Mucosa of gallbladder (tissue), 1 donor: ENCODE measurements at places on chromosomes 4 and X. TPM values are rescaled to one million over a fixed set of nuclear protein-coding genes. Genes with fewer than 3 reads are reported as not detected.

FAAH2 gene
- total RNA-seq, result 5.1 TPM

BMX gene
- total RNA-seq, result 3.7 TPM

COL4A5 gene
- 98.8 TPM for total RNA-seq

RADX gene
- 1.7 TPM for total RNA-seq

STPG2 gene
- total RNA-seq, result 2.2 TPM

PPEF1 gene
- not detected for total RNA-seq

USP9X gene
- 90.5 TPM for total RNA-seq

MAGEA4 gene
- total RNA-seq, result not detected

ARL9 gene
- total RNA-seq, result 0.43 TPM

RTL5 gene
- total RNA-seq, result 6.8 TPM
